ENCODE measurements at places on chromosomes 5 and 9.

GRCh38 chr5:16564248-16564867, 52.4 kb downstream of the RETREG1 start:
- DNase-seq, result no peak

- DNase-seq, result no peak
Observed at GRCh38 chr5:14178671-14179211, 35.6 kb downstream of the TRIO start.

- no peak for DNase-seq
Observed at GRCh38 chr9:107284636-107285035, 1.6 kb downstream of the RAD23B start.

DNA sequence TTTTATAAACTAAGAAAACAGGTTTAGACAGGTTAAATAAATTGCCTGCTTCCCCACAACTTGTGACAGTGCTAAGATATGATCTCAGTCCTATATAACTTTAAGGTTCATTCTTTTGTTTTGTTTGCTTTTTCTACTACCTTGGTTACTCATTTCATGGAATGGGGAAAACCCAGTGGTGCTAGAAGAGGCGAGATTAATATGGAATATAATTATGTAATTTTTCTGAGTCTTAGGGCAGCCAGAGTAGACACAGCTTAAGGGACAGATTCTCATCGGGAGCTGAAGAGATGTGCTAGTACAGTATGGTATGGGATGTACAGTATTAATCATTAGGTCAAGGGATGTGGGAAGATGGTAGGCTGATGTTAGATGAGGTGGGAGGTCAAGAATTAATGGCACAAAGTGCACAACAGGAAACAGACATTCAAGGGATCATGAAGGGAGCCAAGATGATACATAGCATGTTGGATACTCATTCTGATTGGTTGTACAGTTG, 6.2 kb downstream of the TRIM32 start:
- no peak for DNase-seq

- DNase-seq, result no peak
Observed at GRCh38 chr5:134110382-134110781, 4.1 kb upstream of the TCF7 start.

DNA sequence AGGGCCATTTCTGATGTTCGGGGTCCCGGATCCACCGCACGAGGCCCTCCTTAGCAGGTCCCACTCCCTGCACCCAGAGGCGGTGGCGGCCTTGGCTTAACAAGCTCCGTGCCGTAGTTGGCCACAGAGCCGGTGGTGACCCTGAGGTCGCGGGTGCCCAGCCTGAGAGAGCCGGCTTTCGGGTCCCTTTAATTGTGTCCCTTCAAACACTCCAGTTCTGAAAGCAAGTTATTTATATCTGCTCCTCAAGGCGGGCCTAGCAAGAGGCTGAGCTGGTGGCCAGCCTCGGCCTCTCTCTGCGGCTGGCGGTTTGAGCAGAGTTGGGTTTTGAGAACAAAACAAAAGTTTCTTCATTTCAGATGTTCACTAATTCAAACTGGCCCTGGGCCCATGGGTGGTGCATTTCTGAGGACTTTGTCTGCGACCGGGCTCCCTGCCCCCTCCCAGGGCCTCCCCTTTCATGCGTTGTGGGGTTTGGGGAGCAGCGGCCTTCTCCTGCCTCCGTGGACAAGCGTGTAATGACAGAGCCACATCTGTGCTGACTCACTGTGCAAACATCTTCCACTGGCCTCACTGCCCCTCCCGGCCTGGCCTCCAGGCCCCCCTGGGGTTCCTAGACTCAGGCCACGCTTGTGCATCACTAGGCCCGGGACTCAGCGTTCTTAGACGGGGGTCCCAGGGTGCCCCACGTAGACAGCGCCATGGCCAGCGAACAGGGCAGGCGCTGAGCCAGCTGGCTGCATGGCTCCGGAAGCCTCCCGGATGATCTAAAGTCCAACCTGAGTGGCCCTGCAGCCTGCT, 49.4 kb upstream of the COL5A1 start:
- DNase-seq, result no peak

DNA sequence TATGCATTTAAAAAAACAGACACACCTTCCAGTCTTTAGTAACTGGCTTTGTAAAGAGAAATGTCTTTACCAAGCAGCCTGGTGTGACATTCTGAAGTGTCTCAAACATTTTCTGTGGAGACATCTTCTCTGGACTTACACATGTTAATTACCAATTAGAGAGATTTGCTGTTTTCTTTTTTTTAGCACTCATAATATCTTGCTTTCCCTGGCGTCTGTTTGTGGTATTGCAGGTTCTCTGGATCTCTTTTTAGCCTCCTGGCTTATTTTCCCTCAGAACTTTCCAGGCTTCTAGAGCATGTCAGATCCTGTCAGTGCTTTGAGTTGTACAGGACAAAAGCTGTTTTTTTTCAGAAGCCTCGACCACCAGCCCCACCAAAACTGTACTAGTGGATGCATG, 92.5 kb downstream of the MSX2 start:
- no peak for DNase-seq

- DNase-seq, result no peak
Observed at GRCh38 chr5:163914910-163915309, 409.5 kb downstream of the MAT2B start.

DNA sequence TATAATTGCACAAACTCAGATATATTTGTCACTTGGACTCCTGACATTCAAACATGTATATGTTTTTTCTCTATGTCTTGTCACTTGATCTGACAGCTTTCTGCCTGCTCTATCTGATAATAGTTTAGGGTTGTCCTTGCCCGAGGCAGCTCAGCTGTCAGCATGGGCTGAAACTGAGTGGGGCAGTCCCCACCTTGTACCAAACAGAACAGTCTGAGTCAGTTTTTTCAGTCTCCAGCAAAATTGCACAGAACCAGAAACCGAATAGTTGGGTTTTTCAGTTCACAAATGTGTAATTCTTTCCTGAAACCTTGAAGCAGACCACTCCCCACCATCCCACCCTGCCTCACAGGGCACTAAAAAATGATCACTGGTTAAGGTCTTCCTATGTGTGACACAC, 9.5 kb upstream of the HAND1 start:
- DNase-seq, result no peak

DNA sequence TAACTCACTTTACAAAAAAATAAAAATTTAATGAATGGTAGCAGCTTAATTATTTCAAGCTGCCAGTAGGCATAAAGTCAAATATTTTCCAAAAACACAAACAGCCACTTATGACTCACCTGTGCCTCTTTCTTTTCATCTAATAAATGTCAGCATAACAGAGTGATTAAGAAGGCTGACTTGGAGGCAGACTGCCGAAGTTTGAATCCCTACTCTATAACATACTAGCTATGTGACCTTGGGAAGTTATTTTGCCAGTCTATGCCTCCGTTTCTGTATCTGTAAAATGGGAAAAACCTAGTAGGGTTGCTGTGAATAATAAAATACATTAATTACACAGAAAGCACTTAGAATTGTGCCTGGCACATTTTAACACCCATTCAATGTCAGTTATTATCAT, 33.8 kb downstream of the FANCC start:
- no peak for DNase-seq

- no peak for DNase-seq
Observed at GRCh38 chr9:124884376-124884775, 22.4 kb downstream of the ARPC5L start.

- no peak for DNase-seq
Observed at GRCh38 chr9:89477384-89477783, 20.5 kb downstream of the SEMA4D start.

- no peak for DNase-seq
Observed at GRCh38 chr5:172093965-172094364, 87.5 kb upstream of the FBXW11 start.

DNA sequence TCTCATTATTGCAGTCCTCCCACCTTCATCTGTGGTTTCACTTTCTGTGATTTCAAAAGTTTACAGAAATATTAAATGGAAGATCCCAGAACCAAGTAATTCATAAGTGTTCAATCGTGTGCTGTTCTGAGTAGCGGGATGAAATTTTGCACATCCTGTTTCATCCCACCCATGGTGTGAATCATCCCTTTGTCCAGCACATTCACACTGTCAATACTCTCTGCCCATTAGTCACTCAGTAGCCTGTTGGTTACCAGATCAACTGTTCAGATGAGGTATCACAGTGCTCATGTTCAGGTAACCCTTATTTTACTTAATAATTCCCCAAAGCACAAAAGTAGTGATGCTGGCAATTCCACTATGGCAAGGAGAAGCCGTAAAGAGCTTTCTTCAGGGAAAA, 26.8 kb downstream of the FAM81B start:
- no peak for DNase-seq

DNA sequence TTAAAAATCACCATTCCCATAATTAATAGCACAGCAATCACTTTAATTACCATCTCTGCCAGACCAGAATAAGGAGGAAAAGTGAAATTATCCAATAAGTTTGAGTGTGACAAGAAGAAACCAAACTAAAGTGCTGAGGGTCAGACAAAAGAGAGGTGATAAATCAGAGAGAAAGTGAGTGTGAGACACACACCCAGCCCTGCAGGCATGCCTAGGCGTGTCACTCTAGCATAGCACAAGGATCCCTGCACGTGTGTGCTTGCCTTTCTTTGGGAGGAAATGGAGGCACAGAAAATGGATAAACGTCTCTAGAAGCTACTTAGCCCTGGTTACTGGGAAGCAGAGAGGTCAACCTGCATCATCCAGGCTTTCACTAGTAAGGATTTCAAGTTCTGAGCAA, 56.2 kb downstream of the SEMA6A start:
- DNase-seq, result no peak

DNA sequence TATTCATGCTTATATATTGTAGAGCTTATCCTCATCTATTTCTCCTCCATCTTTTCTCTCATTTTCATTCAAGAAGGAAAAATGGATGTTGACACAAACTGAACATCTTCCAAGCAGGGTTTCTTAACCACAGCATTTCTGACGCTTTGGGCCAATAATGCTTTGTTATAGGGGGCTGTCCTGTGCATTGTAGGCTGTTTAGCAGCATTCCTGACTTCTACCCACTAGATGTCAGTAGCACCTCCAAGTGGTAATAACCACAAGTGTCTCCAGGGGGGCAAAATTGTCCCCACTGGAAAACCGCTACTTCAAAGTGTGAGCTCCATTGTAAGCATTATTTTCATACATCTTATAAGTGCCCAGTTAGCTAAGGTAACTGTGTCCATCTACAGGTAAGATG, 2.6 kb upstream of the TXNDC8 start:
- DNase-seq, result no peak

- DNase-seq, result no peak
Observed at GRCh38 chr9:90447773-90448172, 194.9 kb downstream of the DIRAS2 start.

DNA sequence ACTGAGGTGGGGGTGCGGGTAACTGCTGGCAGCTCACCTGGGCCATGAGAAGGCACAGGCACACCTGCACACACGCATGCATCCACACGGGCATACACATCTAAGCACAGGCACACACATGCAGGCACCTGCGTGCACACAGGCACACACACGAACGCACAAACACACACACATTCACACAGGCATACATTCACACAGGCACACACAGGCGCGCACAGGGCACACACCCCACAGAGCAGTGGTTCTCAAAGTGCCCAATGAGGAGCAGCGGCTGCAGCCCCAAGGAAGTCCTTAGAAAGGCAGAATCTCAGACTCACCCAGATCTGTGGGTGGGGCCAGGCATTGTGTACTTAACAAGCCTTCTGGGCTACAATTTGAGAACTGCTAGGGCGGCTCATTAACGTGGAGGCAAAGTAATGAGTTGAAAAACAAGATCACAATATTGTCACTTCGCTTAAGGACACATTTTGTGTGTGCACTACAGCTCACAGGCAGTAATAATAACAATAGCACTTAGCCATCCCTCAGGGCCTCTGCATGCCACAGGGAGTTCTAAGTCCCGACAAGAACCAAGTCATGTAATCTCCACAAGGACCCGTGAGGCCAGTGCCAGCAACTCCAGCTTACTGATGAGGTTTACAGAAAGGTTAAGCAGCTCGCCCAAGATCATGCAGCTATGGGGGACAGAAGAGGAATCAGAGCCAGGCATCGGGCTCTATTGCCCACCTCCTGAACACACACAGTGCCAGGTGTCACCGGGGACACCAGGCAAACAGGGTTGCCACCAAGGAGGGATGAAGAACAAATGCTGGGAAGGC, 91.6 kb downstream of the ROR2 start:
- DNase-seq, result no peak

GRCh38 chr5:158978061-158978460, 121.7 kb downstream of the EBF1 start:
- DNase-seq, result no peak

DNA sequence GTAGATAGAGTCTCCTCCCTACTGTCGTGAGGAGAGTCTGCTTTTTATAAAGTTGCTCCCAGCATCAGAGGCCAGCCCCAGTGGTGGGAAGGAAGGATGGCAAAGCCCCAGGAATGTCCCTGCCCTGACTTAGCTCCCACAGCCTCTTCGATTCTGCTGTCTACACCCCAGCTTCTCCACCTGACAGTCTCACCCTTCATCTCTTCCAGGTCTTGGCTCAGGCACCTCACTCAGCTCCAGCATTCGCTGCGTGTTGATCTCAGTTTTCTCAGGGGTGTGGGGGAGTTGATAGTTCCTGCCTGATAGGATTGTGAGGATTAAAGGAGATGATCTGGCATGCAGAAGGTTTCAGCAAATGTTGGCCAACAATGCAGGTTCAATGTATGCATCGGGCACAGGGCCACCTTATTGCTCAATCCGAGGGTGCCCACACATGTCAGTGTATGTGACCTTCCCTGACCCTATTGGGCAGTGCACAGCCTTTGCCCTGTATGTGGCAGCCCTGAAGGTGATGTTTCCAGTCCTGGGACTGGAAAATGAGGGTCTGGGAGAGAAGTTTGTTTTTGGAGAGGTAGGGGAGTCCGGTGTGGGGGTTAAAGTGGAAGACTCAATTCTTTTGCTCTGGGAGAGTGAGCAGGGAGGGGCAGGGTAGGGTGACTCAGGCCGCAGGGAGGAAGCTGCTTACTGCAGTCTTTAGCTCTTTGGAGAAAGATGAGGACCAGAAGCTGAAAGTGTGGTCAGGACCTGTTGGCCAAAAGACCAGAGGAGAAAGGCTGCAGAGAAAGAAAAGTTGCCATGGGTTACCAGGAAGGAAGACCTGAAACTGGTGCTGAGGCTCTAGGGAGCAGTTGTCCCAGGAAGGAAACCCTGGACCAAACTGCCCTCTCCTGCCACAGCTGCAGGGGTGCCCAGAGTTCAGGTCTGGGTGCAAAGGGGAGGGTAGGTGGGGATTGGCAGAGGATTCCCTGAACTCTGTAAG, 153.2 kb downstream of the MACROH2A1 start:
- DNase-seq, result no peak

DNA sequence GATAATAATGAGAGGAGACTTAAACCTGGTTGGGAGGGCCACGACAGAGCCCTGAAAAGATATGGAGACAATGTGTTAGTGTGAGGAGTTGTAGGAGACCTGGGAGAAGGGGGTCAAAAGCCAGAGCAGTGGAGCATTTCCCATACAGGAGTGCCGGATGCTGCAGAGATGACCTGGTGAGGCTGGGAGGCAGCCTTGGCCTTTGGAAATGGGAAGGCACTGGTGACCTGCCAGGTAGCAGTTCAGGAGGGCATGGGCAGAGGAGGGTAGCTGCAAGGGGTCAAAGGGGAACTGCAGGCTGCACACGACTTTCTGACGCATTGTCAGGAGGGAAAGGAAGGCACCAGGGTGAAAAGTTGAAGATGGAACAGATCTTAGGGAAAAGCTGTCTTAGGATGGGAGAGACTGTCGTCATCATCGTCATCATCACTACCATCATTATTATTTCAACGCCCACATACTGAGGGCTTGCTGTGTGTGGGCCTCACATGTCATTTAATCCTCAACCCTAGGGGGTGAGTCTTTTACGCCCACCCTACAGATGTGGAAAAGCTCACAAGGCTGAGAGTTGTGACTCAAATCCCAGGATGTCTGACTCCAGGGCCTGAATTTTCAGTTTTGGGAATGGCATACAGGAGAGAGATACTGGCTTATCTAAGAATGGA, 13.3 kb downstream of the ARAP3 start:
- no peak for DNase-seq

Measured in NCI-H2029 treated with DMSO at 0.1 percent for 48 hours (cell line).